ENCODE measurements at places on chromosomes 6 and 20.

DNA sequence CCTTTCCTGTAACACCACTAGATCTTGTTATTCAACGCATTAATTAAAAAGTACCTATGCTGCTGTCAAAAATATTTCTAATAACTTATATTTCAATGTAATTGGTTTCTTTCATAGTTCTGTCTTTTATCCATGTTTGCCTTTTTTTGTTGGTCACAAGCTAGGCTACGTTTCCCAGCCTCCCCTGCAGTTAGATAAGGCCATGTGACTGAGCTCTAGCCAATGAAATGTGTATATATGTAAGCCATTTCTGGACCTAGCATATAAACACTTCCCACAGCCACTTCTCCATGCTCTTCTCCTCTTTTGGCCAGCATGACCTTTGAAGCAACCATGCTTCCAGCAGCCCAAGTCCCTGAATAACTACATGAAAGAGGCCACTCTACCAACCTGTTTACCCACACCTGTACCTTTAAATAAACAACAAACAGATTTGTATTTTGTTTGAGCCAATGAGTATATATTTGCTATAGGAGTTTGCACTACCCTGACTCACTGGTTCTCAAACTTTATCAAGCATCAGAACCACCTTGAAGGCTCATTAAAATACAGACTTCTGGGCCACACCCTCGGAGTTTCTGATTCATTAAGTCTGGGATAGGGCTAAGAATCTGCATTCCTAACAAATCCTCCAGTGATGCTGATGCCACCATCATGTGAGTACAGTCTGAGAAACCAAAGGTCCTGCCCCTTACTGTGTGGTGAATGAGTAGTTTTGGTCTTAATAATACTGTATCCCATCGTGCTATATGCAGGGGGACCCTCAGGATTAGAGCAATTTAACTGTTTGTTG is 45.6 kb upstream of the BEND6 start:
- DNase-seq = no peak

DNA sequence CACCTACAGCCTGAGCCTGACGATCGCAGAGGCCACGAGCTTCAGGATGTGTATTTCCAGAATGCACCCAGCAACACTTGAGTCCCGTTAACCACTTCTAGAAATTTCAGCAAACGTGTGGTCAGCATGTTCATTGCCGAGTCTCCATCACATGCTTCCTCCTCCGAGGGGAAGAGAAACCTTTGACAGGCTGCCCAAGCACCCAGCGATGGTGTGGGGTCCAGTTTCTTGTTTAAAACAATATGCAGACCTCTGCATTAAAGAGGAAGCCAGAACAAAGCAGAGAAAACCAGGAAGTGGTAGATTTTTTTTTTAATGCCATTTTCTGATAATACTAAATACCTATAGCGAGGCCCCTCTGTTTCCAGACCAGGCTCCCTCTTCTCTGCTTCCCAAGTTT is 71.9 kb downstream of the GNAS-AS1 start:
- DNase-seq = no peak

DNA sequence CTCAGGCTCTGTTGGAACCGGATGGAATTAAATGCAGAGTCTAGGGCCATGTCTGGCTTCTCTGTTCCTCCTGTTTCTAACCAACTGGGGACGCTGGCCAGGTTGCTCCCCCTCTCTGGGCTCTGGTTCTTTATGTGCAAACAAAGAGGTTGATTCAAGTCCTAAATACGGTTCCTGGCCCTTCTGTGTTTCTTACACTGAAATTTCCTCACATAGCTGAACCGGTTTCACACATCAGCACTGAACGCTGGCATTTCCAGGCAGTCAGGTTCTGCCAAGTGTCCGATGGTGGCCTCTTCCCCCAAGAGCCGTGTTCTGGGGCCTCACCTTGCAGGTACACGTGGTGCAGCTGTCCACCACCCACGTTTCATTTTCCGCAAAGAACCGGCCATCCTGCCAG is 13.5 kb downstream of the THBS2 start:
- no peak for DNase-seq

DNA sequence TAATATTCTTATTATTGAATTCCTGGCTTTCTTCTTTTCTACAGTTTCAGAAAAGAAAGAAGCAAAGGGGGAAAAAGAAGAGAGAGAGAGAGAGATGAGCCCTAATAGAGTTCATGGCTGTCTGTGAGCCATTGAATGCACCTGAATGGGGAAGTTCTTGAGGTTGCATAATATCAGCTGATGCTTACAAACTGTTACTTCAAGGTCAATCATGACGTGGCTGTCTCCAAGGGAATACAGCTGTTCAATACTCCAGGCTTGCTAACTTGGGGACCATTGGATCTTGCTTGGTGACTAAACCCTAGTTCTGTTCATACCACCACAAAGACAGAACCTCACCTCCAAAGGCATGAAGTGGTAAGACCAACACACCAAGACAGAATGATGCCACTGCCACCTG is 180.4 kb downstream of the ADGRG6 start:
- no peak for DNase-seq

DNA sequence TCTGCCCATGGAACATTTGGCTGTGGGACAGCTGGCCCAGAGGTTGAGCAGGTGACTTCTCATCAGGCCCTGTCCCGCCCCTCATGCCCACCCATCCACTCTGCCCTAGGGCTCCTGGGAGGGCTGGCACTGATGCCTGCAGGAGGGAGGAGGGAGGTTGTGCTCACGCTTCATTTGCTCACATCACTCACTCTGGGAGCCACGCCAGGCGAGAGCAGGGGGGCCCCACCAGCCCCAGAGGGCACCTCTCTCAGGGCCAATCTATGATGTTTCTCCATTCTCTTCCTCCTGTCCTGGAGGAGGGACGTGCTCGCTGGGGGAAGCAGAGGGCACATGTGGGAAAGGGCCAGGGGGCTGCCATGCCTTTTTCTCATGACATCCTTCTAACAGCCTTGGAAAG is 10.9 kb upstream of the GLP1R start:
- no peak for DNase-seq

GRCh38 chr6:113147544-113147943 is 709.6 kb upstream of the MARCKS start:
- no peak for DNase-seq

GRCh38 chr20:59163631-59164530 is at the start of gene ZNF831:
Gene ZNF831 (plus strand): TSS chr20:59163821. CDS start chr20:59191020, 27,199 bp downstream.
- DNase-seq = no peak

- no peak for DNase-seq
Observed at GRCh38 chr6:140931581-140931980, 1201.1 kb upstream of the GJE1 start.

DNA sequence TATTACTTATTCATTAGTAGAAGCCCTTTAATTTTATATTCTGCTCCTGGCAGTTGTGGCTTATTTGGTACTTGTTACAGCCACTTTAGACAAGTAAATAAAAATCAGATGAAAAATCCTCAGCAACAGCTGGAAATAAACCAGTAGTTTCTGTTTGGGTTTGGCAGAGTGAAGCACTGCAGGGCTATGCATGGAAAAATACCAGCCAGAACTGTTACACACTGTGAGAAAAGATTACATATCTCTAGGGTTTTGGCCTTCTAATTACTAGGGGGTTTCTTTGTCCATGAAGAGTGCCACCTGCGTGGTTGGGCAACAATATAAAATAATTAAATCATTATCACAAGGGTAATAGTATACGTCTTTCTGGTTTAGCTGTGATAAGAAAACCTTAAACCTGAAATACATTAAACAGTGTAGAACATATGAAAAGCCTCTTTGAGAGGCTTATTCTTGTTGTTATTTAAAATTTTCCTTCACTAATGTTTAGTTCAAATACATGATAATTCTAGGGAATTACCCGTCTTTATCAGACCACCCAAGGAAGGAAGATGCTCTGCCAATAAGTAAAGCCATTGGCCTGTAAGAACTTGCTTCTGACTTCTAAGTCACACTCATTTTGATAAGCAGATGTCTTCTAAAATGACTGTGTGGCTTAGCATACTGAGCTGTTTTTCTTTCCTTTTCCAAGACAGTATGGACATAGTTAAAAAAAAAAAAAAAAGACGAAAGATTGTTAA is 320.0 kb upstream of the FLRT3 start:
- no peak for DNase-seq

GRCh38 chr6:134217105-134217797 is 100.7 kb downstream of the SGK1 start:
- no peak for DNase-seq

DNA sequence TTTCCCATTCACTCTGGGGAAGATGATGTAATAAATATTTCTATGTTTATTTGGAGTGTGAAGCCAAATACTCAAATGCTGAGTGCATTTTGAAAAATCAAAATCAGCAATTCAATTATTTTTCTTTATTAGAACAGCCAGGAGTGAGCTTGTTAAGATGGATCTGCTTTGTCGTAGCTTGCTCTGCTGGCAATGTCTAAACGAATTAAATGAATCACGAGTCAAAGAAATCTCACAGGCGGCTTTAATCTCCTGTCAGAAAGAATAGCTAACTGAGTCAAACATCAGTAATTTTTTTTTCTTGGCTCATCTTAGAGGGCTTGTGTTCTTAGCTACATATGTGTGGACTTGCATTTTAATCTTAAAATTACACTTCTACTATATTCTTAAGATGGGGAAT is 100.2 kb upstream of the HMGN3 start:
- DNase-seq = no peak

DNA sequence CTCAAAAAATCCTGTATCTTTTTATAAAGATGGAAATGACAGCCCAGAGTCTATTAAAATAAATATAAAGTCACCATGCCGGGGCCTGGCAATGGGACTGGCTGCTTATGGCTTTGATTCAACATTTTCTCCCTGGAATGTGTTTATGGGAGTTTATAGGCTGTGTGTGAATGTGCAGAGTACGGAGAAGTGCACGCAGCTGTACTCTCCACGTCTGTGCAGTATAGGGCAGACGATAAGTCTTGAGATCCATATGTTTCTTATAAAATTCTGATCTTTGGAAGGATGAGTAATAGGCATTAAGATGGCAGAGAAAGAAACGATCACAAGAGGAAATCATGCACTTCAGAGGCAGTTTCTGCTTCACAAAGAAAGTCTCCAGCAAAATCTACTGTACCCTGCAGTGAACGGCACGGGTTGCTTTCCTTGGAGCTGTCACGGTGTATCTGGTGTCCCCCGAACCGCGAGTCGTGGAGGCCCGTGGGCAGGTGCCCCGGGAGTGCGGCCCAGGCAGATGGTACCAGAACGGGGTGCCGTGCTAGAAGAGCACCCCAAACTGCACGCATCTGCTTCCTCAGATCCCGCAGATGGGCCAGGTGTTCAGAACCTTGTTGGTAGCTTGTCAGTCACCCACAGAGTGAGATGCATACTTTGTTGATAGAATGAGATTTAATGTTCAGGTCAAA is 382.5 kb downstream of the TAF4 start:
- no peak for DNase-seq

- no peak for DNase-seq
Observed at GRCh38 chr20:15072316-15072715, 734.9 kb upstream of the FLRT3 start.

GRCh38 chr20:46089167-46089416 is 670 bp downstream of the NCOA5 start:
- no peak for DNase-seq

DNA sequence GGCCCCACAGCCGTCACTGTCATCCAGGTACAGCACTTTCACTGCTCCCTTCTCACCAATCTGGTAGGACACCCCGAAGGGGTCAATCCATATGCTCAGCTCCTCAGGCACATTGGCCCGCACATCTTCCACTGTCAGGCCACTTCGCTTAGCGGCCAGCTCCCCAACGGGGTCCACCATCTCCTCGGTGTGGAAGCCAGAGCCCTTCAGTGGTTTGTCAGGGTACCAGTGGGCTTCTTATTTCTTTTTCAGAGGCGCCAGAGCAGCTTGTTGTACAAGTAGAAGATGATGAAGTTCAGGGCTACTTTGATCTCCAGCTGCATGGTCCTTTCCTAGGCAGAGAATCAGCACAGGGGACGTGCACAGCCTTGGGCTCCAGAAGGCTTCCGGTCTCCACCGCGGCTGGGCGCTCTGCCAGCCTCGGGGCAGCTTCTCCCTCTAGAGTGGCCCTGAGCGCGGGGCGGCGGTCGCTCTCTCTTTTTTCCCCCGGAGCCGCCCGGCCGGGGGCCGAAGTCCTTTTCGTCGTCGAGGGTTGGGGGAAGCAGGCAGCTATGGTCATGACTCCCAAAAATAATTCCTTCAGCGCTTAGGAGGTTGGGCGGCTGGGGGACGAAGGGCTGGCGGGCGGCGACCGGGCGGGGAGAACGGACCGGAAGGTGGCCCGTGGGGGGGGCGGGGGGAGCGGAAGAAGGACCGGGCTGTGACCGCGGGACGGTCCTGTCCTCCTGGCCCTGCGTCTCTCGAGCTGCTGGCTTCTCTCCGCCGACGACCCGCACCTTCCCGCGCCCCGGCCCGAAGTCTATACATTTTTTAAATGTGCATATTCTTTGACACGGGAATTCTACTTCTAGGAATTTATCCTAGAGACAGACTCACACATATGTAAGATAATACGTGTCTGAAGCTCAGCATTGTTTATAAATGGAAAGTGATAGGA is 6.5 kb upstream of the ZSCAN9 start:
- peak; percentile 27 for DNase-seq

DNA sequence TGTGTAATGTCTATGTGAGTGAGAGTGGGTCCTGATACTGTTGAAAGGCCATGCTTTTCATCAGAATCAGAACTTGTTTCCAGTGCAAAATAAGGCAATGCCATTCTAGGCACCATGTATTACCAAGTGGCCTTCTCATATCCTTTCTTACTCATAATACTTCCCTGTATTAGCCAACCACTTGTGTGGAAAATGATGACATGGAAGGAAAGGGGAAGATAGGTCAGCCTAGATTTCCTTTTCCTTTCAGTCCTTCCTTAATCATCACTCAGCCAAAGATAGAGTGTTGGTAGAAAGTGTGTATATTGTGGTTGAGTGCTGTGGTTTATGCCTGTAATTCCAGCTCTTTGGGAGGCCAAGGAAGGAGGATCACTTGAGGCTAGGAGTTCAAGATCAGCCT is 158.6 kb upstream of the PREP start:
- DNase-seq = no peak

GRCh38 chr20:60540591-60540990 is 582.4 kb downstream of the CDH26 start:
- no peak for DNase-seq

DNA sequence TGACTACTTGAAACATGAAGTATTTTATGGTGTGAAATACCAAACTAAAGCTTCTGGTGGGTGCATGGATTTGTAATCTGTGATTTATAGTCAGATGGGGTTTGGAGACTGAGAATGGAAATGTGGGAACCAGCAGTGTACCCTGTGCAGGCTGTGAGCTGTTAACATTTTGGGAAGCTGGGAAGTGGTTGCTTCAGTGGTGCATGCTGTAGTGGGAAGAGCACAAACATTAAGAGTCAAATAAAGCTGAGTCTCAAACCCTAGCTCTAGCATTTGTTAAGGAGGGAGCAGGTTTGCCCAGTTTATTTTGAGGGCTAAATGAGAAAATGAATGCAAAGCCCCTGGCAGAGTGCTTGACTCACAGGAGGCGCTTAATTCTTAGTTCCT is 235.7 kb downstream of the ZFAND3 start:
- no peak for DNase-seq

DNA sequence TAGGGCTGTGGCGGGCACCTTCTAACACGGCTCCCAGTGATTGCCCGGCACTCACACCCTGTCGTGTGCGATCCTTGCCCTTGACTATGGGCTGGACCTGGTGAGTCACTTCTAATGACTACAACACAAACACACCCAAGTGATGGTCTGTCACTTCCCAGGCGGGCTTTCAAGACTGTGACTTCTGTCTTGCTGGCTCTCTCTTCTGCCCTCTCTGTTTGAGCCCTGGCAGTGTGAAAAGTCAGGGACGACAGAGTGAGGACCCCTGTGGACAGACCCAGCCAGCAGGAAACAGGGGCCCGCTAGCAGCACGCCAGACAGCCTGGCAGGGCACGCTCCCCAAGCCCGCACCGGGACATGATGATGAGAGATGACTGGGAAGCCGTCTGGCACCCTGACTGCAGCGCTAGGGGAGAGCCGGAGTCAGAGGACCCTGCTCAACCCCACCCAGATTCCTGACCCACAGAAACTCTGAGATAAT is 43.0 kb downstream of the KIF16B start:
- no peak for DNase-seq

Measured in endothelial cell (in vitro differentiated cells).